Stimulated activated CD8-positive, alpha-beta memory T cell treated with anti-CD3 and anti-CD28 coated beads, Interleukin-4, amount 100 ng/mL, for 24 hours (primary cell): ENCODE measurements at places on chromosomes 2 and 18.

DNA sequence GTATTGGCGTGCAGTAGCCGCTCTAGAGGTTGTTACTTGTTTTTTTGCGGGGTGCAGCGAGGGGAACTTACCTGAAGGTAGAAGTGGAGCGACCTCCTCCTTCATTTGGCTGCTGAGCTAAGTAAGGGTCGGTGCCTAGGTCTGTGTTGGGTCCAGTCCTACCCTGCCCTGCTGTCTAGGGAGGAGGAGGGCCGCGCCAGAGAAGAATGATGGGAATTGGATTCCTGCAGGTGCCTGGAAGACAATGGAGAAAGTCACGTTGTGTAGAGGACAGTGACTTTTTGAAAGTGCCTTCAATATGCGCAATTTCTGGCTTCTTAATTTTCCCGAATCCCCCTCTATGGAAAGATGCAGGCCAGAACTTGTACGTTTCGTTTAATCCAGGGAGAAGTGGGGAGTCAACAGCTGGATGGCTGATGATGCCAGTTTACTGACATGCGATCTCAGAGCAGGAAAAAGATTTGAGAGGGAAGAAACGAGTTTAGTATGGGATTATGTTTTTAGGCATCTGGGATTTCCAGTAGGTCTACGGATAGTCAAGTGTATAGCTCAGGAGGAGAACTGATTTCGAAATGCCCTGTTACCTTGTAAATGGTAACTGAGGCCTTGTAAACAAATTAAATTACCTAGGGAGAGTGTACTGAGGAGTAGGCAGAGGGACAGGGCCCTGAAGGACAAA, 653 bp downstream of the MRPS9 start:
- DNase-seq = no peak

DNA sequence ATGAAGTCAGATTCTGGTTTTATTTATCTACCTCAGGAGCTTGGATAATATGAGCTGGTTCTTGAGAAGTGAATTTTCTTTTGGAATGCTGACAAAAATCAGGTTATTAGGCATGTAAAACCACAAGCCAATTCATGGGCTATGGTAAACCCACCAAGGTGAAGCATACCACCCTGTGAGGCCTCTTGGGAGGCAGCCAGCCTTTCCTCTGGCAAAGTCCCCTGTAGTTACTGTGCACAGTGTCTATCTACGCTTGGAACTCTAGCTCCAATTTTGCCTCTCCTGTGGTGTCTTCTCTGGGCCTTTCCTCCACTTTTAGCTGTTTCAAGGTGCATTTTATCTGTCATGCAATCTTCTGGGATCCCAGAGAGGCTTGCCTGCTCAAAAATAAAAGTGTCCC, 242.7 kb upstream of the ZSWIM2 start:
- no peak for DNase-seq

- no peak for DNase-seq
Measured at GRCh38 chr2:20970068-20970467, 73.8 kb downstream of the APOB start.

DNA sequence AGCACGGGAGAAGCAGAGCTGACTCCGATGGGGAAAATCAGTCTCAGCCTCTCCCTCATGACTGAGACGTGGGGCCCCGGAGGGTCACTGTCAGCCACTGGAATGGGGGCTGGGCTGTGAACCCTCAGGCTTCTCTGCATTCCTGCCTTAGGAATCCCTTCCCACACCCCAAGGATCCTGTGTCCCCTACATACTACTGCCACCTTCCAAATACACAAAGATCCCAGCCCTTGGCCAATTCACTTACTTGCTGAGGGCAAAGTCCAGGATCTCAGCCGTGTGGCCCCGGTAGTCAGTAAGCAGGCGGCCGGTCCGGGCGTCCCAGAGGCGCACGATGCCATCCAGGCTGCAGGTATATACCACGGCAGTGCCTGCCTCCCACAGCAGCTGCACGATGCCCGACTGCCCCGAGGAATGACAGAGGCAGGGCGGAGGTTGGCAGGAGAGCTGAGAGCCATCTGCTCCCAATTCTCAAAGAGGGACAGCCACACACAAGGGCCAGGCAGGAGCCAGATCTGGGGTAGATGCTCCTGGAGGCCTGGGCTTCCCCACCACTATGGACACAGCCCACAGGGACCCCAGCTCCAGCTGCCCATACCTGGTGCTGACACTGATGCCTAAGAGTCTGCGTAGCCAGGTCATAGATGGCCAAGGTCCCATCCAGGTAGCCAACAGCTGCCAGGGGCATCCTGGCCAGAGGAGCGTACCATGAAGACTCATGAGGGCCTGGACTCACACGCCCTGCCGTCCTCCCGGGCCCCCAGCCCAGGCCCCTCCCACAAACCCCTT, 4.2 kb downstream of the GPBAR1 start:
- DNase-seq = no peak

GRCh38 chr2:45123521-45124191, 114.4 kb upstream of the SIX2 start:
- no peak for DNase-seq

- no peak for DNase-seq
Measured at GRCh38 chr2:133574186-133574585, 5.9 kb upstream of the NCKAP5 start.

- DNase-seq = no peak
Measured at GRCh38 chr2:62240546-62240945, 44.6 kb downstream of the B3GNT2 start.

DNA sequence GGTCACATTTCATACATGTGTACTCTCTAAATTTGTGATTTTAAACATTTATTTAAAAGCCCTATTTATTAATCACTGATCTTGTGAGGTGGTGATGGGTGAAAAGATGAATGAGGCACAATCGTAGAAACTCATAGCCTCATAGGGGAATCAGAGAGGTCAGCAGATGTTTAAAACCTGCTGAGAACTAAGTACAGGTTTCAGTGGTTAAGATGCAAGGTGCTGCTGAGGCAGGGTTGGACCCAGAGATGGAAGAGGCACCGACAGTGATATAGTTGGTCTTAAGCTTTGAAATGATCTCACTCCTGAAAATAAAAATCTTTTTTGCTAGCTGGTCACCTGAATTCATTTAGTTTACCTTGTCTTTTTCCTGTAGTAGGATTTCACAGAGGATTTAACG, 49.6 kb downstream of the LINC00305 start:
- no peak for DNase-seq

DNA sequence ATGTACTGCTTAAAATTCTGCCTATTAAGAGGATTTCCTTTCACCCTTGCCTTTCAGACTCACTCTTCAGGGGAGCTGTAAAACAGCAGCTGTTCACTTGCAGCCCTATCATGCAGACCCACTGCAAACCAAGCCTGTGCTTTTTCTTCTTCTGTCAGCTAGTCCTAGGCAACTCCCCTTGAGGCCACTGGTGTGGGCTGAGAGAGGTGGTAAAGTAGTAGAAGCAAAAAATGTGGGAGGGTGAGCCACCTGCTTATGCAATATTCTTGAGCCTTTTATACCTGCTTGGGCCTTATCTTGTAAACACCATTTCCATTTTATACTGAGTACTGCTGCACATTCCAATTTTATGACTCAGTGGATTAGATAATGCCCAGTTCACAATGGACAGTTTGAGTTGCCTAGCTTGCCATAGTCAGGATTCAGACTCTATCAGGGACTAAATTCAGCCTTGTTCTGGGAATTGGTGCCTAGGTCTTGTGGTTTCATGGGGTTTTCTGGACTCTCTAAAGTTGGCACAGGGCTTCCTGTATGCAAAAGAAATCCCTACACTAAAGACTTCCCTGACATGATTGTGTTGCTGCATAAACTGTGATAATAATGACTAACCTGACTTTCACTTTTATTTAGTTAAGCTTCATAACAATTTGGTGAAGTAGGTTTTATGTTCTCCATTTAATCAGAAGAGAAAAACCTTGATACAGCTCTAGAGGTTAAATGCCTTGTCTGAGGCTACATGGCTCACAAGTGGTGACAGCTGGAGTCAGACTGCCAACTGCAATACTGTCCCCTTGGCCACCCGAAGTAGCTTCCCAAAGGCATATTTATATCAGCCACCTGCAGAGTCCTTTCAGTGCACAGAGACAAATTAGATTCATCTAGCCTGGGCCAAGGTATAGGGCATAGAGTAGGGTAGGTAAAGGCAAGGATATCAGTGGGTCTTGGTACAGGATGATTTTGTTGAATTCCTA, 47.4 kb upstream of the KDM3A start:
- no peak for DNase-seq

- no peak for DNase-seq
Measured at GRCh38 chr2:18473241-18474181, 86.9 kb downstream of the RDH14 start.

DNA sequence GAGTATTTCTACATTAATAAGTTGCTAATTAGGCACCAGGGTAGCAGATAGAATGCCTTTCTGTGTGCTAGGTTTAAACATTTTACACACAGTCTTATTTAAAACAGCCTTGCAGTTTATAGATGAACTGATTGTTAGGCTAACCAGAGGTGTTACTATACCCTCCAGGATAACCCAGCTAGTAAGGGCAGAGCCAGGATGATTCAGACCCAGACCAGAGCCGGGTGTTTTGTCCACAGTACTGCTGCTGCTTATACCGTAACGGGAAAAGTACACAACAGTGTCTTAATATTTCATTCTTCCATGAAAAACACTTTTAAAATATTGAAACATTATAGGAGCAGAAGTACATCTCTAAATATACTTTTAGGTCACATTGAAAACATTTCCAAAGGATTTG, 82.7 kb downstream of the MALT1 start:
- DNase-seq = no peak

- DNase-seq = no peak
Measured at GRCh38 chr2:232458051-232458660, 2.2 kb downstream of the ALPI start.

DNA sequence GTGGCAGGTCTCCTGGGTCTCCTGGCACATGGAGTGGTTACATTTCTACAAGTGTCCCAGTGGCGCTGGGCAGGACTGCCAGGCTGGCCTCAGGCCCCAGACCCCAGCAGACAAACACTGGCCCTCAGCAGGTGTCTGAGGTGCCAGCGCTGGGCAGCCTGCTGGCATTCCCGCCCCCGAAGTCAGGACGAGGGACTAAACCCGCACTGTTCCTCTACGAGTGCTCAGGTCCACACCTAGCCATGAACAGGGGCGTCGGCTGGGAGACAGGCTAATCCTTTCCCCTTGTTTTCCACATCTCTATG, 12.8 kb downstream of the SNED1 start:
- DNase-seq = no peak

DNA sequence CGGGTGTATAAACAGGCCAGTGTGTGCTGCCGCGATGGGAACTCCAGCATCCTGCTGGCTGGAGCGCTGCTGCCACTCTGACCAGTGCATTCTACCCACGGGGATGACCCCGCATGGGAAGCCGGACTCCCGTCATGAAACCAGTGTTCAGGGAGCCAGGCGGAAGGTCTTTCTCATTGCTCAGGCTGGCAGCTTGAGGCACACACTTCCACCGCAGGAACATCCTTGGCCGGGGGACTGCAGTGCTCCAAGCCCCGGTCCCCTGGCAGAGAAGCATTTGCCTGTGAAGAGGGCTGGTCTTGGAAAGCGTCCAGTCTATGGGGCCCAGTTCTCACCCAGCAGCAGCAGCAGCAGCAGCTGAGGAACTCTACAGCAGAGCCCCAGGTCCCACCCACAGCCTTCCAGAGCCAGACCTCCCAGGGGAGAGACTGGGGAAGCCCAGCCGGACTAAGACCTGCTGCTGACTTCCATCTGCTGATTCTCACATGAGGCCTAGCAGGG, 235.9 kb downstream of the KLHL29 start:
- no peak for DNase-seq

- no peak for DNase-seq
Measured at GRCh38 chr2:110955045-110955444, 165.7 kb upstream of the BCL2L11 start.

GRCh38 chr2:120423167-120423943, 77.4 kb downstream of the INHBB start:
- DNase-seq = no peak

GRCh38 chr2:57461624-57462023, 585.0 kb upstream of the VRK2 start:
- no peak for DNase-seq

DNA sequence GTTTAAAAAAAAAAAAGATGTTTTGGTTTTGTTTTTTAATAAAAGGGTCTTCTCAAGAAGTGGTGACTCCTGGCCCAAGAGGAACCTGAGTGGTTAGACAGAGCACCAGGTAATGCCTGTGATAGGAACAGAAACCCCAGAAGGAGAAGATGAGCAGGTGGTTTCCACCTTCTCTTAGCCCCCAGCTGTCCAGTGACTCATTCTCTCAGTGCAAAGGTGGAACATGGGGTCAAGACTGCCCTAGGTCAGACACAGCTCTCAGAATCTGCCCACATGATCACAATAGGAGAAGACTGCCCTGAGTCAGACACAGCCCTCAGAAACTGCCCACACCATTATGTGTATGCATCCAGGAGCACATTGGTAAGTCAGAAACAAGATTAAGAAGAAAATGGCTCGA, 61.8 kb downstream of the TBC1D8 start:
- DNase-seq = no peak

GRCh38 chr2:240557101-240557751, 562 bp downstream of the ANKMY1 start:
- DNase-seq = no peak

DNA sequence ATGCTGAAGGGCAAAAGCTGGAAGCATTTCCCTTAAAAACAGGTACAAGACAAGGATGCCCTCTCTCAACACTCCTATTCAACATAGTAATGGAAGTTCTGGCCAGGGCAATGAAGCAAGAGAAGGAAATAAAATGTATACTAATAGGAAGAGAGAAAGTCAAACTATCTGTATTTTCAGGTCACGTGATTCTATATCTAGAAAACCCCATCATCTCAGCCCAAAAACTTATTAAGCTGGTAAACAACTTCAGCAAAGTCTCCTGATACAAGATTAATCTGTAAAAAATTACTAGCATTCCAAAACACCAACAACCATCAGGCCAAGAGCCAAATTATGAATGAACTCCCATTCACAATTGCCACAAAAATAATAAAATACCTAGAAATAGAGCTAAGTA, 213.2 kb upstream of the CNTNAP5 start:
- DNase-seq = no peak

DNA sequence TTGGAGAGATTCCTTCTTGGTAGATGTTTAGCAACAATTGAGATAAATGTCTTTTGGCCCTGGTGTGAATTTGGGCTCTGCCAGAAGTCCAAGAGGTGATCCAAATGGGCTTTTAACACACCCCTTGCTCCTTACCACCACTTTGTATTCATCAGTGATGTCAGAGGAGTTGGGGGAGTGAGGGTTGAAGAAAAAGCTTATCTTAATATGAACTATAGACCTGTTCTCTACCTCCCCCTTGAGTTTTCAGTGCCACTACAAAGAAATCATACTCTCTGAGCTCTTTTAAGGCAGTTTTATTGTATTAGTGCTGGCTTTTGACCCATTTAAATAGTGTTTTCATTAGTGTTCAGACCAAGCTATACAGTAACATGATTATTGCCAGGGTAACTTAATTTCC, 229.1 kb downstream of the PHLPP1 start:
- no peak for DNase-seq

DNA sequence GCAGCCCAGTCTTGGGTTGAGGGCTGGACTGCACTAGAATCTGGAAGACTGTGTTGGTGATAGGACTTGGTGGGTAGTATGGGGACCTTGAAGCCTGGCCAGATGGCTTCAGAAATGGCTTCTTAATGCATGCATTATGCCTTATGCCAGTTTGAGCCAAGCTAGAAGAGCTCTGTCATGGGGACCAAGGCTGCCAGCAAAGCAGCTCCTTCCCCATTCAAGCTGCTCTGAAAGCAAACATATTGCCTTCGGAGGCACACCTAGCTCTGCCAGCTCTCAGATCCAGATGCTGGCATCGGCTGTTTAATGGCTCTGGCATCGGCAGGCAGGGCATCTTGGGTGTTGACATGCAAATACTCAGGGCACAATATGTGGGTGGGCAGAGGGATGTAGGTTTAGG, 59.0 kb upstream of the IGFBP5 start:
- DNase-seq = no peak

GRCh38 chr2:29322011-29322410, 206.8 kb downstream of the CLIP4 start:
- DNase-seq = no peak
